ENCODE measurements at places on chromosomes 4 and X. TPM values are rescaled to one million over a fixed set of nuclear protein-coding genes. Genes with fewer than 3 reads are reported as not detected.

The APLN gene
- 35.0 TPM for total RNA-seq

The DMD gene
- 27.4 TPM for total RNA-seq

The NUDT11 gene
- 9.5 TPM for total RNA-seq

The EGF gene
- total RNA-seq = not detected

The IGSF1 gene
- 0.05 TPM for total RNA-seq

The CLCN4 gene
- total RNA-seq = 6.2 TPM

The EREG gene
- 0.54 TPM for total RNA-seq

The INTU gene
- 2.5 TPM for total RNA-seq

The COQ2 gene
- total RNA-seq = 11.9 TPM

The RIPPLY1 gene
- total RNA-seq = not detected

The TMEM271 gene
- total RNA-seq = not detected

The DGKK gene
- total RNA-seq = not detected

The VSIG1 gene
- not detected for total RNA-seq

The NALF2 gene
- total RNA-seq = not detected
